ENCODE measurements at places on chromosomes 13 and 19.

DNA sequence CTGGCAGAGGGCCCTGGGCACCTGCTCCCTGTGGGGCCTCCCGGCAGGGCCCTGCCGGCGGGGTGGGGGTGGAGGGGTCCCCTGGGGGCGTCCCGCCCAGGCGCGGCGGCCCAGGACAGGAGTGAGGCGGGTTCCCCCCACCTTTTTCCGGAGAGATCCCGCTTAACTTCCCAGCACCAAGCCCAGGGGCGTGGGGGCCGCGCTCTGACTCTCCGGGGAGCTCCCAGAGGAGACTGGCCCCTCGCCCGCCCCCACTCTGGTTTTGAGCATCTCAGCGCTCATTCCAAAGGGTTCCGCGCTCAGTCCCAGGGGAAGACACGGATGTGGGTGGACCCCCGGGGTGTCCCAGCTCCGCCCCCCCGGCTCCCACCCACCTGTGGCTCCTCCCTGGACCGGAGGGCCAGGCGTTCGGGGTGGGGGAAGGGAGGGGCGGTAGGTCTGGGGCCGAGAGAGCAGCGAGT, 476 bp downstream of the C2CD4C start:
- no peak for DNase-seq

DNA sequence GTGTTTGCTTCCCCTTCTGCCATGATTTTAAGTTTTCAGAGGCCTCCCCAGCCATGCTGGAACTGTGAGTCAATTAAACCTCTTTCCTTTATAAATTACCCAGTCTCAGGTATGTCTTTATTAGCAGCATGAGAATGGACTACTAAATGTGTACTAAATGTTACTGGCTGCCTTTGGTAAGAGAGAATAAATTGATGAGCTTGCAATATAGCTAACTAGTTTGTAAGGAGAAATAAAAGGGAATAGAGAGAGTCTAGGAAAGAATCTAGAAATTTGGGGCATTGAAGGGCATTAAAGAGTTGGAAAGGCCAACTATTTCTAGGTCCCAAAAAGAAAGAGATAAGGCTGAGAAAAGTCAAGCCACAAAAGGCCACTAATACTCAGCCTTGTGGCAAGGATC, 5.5 kb upstream of the SOHLH2 start:
- DNase-seq, result no peak

GRCh38 chr13:109606520-109606919, 179.9 kb downstream of the IRS2 start:
- no peak for DNase-seq

DNA sequence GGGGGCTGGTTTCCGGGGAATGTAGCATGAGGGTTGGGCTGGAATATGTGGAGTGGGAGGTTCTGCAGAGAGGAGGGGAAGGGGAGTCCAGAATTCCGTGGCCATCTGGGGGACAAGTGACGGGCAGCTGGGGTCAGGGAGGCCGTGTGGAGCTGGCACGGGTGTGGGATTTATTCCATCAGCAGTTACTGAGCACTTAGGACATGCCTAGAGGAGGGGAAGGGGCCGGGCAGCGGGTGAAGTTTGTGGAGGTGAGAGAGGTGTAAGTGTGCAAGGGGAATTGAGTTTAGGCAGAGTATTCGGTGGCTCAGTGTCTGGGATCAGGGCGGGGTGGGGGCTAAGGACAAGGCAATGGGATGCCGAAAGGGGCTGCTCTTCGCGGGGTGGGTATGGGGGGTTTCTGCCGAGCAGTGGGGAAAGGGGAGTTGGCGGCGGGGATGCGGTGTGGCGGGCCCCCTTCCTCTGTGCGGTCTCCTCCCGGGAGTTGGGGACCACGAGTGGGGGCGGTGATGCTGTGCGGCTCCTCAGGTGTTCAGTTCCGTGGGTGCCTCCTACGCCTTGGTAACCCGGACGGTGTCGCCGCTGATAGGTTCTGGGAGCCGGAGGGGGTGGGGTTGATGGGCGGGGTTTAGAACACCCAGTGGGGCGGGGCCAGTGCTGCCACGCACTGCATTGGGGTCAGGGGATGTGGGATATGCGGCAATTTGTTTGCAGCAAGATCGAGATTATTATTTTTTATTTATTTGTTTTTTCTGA, 5.4 kb downstream of the CCDC61 start:
- DNase-seq, result peak; percentile 55

DNA sequence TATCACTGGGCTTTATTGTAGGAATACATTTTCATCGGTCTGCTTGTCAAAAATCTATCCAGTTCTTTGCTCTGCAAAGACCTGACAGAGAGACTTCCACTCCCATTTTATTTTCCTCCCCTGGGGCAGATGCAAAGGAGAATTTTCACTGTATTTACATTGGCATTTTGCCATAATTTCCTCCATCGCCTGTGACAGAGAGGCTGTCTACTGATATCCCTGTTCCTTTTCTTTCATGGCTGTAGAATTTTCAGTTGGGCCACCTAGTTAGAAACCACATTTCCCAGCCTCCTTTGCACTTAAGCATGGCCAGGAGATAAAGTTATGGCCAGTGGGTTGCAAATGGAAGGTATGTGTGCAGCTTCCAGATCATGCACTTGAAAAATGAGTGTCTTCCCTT, 89.3 kb downstream of the NUFIP1 start:
- no peak for DNase-seq

GRCh38 chr13:109465148-109465547, 321.2 kb downstream of the IRS2 start:
- DNase-seq, result no peak

GRCh38 chr13:100917011-100917410, 242.4 kb upstream of the TMTC4 start:
- DNase-seq, result no peak

DNA sequence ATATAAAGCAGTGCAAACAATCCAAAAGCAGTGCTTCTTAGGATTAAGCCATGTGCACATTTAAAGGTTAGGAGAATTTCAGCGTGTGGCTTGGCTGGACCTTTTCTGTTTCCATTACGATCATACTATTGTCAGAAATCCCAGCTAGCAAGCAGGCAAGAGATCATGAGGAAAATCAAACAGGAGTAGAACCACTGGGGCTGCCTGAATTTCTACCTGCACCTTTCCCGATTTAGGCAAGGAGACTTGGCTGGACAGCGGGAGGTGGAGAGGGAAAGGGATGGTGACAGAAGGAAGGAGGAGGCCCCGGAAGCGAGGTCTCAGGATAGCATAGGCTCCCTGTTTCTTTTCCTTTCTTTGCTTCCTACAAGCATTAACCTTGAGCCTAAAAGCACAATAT, 102.5 kb downstream of the FGF14 start:
- DNase-seq, result no peak

- DNase-seq, result no peak
Measured at GRCh38 chr19:11494634-11495285, 10.9 kb downstream of the ZNF653 start.

DNA sequence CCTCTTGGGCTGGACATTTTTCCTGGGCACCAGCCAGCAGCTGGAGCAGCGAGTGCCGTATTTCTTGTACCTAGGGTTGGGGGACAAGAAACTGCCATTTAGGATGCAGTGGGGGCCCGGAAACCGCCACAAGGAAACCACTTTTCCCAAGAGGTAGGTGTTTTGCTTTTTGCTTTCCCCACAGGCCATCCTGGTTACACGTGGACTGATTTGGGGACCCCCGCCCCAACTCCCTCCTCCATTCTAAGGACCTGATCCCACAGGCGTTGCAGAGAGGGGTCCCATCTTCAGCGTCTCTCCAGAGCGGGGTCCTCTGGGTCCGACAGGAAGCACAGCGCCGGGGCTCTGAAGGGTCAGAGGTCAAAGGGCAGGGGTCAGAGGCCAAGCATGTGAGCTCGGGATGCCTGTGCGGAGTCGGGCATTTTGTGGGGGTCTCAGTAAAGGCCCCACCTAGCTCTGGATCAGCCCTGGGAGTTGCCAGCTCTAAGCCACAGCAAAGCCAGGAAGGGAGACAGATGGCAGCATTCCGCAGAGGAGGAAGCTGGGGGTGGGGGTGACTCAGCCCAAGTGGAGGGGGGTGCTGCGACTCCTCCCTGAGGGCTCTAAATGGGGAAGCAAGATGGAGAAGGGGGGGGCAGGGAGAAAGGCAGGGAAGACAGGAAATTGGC, 4.3 kb downstream of the ZGLP1 start:
- no peak for DNase-seq

DNA sequence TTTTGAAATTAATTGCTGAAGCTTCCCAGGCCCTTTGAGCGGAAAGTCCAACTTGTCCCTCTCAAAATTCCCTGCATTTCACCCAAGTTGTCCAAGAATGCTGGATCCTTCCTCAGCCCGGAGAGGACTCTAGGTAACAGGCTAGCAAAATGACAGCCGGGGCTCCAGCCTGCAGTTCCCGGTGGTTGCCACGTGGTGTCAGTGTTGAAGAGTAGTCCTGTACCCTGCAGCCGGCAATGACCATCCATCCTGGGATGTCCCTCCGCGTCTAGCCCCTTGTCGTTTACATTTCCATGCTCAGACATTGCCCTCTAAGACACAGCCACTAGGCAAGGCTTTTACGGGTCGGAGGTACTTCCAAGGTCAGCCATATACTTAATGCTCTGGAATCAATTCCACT, 31.4 kb upstream of the MTIF3 start:
- DNase-seq, result no peak

DNA sequence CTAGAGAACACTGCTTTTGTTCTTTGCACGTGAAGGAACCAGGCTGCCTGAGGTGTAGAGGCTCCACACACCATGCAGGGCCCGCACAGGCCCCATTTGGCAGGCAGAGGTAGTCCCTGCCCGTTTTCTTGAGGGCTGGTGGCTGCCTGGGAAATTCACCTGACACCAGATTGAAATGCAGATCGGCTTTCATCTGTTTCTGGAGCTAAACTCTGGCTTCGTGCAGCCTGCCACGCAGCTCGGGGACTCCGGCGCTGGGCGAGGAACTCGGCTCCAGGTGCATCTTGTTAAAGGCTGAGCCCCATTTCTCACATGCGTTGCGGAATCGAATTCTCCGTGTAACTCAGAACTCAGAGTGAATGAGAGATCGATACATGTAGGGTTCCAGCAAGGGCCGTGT, 37.7 kb downstream of the ATP11A start:
- DNase-seq, result no peak

DNA sequence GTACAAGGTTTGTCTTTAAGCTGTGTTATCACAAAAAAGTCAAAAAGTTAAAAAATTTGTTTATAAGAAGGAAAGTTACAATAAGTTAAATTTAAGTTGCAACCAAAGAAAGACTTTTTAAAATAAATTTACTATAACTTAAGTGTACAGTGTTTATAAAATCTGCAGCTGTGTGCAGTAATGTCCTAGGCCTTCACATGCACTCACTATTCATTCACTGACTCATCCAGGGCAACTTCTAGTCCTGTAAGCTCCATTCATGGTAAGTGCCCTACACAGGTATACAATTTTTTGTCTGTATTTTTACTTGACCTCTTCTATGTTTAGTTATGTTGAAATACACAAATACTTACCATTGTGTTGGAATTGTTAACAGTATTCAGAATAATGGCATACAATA, 667.9 kb upstream of the SLITRK5 start:
- DNase-seq, result no peak

DNA sequence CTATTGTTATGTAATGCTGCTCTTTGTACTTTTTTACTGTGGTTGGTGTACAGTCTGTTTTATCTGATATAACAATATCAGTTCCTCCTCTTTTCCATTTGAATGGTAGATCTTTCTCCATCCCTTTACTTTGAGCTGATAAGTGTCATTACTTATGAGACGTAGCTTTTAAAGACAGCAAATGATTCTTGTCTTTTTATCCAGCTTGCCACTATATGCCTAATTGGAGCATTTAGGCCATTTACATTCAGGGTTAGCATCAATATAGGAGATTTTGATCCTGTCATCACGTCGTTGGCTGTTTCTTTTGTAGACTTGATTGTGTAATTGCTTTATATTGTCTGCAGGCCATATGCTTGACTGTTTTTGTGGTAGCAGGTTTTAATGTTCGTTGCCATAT, 894.2 kb upstream of the ATXN8OS start:
- DNase-seq, result no peak

DNA sequence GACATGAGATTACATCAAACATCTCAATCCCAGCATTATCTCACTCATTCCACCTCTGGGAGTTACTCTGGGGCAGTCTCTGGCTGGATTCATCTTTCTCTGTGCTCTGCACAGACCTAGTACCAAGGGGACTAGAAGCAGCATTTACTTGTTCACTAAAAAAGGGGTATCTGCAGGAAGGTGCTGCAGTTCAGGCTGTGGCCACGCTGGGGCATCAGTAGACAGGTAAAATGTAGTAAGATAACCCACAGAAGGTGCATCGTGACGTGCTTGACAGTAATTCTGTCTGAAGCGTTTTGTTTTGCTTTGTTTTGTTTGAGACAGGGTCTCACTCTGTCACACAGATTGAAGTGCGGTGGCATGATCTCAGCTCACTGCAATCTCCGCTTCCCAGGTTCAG, 29.3 kb downstream of the ZNF564 start:
- DNase-seq, result no peak

DNA sequence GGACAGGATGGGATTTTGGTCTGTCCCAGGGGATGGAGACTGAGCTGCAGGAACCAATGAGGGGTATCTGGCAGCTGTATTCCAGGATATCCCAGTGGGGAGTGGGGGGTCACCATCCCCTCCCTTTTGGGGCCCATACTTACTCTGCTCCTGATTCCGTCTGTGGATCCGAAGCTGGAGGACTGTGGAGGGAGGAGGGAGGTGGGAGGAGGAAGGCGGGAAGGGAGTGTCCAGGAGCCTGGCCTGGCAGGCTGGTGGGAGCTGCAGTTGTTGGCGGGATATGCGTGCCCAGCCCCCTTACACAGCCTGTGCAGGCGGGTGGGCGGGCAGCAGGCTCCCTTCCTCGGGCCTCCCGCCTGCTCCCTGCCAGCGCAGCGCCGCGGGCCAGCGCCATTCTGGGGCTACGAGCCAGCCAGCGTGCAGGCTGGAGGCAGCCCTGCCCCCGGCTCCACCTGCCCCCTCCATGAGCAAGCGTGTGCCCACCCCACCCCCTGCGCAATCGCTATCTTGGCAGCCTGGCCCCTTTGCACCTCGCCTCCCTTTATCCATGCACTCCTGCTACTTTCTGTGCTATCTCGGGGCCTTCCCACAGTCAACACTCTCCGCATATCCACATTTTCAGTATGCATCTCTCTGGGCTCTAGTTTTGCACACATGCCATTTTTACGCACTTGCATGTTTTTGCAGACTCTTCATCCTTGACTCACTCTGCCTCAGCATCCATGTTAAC, 2.8 kb downstream of the MAMSTR start:
- DNase-seq, result no peak

GRCh38 chr19:3125900-3126524, 9.8 kb upstream of the GNA15 start:
- peak; percentile 61 for DNase-seq

DNA sequence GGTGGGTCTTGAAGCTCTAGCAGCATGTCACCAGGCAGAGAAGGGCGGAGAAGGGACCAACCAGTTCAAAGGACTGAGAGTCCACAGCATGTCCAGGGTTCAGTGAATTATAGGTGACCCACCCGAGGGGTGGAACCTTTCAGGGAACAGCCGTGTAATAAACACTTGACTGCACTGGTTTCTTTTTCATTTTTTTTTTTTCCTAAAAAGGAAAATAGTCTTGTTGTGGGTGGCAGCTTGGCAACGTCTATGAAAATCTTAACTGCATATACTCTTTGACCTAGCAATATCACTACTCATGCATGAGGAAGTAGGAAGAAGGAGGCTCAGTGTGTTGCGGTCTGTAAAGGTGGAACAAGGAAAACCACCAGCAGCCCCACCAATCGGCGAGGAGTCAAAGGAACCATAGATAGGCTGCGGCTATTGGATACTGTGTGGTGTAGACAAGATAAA, 13.0 kb upstream of the MYH14 start:
- no peak for DNase-seq

GRCh38 chr13:111946214-111946613, 120.7 kb upstream of the SOX1 start:
- DNase-seq, result no peak

- DNase-seq, result no peak
Measured at GRCh38 chr13:103510007-103510535, 443.9 kb upstream of the SLC10A2 start.

GRCh38 chr13:39781381-39781780, 125.9 kb downstream of the COG6 start:
- no peak for DNase-seq
